Activated effector memory CD4-positive, alpha-beta T cell treated with anti-CD3 and anti-CD28 coated beads, Interleukin-2, amount 50 U/mL, for 16 hours (primary cell): ENCODE measurements at places on chromosomes 3 and 15.

GRCh38 chr3:61715886-61716527, 154.6 kb downstream of the PTPRG start:
- no peak for DNase-seq

GRCh38 chr3:17724122-17724521, 18.3 kb downstream of the TBC1D5 start:
- DNase-seq = no peak

DNA sequence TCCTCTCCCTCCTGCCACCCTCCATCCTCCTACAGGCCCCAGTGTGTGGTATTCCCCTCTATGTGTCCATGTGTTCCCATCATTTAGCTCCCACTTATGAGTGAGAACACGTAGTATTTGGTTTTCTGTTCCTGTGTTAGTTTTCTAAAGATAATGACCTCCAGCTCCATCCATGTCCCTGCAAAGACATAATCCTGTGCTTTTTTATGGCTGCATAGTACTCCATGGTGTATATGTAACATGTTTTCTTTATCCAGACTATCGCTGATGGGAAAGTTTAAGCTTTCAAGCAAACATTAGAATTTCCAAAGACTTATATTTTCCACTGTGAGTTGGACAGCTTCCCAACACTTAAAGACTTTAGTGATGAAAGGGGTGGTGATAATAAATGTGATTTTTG, 105.9 kb upstream of the PIAS1 start:
- DNase-seq = no peak

DNA sequence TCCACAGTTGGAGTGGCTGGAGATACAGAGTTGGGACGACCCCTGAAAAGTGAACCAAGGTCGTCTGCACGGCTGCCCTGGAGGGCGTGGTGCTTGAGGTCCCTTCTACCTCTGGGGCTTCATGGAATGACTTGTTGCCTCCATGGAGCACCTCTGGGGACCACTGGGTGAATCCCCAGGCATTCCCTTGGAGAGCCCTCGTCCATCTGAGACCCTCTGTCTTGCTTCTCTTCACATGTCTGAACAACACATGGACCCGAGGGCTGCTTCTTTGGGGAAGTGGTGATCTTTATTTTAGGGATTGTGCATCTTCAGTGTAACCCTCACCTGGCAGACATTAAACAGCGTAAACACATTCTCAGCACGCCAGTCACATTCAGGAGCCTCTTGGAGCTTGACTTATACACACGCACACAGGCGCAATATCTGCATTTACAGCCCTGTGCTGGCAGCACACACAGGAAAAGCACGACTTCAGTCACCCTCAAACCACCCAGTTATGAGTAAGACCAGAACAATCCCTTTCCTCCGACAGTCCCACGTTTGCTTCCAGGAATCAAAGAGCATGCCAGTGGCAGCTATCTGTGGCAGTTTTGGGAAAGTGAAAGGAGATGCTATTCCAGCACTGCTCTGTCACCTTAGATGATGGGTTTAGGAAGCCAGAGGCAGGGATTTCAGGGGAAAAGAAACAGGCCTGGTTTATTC, 12.6 kb downstream of the FAM107A start:
- peak; percentile 25 for DNase-seq

DNA sequence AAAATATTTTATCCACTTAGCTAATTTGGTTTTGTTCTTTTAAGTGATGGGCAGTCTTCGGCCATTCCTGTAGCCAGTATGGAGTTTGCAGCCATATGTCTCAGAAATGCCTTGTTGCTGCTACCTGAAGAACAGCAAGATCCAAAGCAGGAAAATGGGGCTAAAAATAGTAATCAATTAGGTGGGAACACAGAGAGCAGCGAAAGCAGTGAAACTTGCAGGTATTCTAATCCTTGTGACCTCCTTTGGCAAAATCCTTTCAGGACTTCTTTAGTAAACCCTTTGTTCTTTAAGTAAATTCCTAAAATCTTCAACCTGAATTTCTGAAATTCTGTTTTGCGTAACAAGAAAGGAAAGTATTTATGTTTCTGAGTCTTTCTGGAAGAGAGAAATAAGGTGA, 49.8 kb downstream of the CNOT10 start:
- DNase-seq = no peak

GRCh38 chr3:113721636-113722035, 24.4 kb downstream of the NAA50 start:
- DNase-seq = no peak

GRCh38 chr15:60115579-60116380, 111.7 kb downstream of the FOXB1 start:
- DNase-seq = no peak

GRCh38 chr15:71329041-71329440, 213.8 kb downstream of the THSD4 start:
- DNase-seq = no peak

DNA sequence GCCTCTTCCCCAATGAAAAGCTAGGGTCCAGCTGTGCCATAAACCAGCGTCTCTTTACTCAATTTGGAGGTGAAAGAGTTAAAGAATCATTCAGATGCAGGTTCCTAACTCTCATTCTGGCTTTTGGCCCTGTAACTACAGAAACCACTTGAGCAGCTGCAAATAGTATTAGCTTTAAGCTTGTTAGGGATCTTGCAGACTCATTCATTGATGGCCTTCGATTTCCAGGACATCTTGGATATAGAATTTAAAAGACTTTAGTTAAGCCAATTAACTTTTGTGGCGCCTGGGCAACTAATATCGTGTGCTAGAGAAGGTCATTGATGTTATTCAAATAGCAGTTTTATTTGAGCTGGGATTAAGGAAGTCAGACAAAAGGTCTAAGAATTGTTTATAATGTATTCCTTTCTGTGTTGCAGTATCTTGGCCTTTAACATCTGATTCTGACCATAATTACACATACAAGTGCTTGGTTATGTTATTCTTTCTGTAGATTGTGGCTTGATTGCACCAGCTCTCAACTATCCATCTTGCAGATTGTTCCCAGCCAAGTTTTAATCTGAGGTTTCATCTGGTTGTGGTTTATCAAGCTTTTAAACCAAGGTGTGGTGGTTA, 185.3 kb downstream of the CACNA2D3 start:
- DNase-seq = no peak

DNA sequence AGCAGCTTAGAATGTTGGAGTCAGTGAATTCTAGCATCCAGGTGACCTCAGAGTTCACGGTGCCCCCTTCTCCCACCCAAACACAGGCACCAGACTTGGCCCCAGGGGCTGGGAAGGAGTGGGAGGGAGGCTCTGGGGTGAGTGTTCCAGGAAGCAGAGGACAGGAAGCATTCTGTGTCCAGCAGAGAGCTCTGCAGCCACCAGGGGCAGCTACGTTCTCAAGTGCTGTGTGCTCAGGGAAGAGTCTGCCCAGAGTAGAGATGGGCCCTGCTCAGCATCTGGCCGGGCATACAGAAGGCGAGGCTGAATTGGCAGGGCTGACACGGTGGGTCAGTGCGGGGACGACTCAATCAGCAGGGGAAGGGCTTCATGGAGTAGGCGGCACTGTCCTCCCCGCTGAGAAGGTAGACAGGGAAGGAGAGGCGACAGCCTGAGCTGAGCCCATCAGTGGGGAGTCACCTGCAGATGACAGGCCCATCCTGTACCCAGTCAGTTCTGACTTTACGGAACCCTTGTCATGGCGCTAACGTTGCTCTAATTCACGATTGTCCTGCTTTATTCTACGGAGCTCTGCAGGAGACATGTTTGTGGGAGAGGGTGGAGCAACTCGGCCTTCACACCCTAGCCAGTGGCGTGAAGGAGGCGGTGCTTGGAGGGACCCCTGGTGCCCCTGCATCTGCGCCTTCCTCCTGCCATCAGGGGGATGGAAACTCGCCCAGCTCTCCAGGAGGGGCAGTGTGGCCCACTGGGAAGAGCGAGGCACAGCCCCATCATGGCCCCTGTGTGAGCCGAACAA, 82.2 kb downstream of the C3orf70 start:
- no peak for DNase-seq

GRCh38 chr3:175726228-175726627, 867.1 kb downstream of the NAALADL2 start:
- DNase-seq = no peak

DNA sequence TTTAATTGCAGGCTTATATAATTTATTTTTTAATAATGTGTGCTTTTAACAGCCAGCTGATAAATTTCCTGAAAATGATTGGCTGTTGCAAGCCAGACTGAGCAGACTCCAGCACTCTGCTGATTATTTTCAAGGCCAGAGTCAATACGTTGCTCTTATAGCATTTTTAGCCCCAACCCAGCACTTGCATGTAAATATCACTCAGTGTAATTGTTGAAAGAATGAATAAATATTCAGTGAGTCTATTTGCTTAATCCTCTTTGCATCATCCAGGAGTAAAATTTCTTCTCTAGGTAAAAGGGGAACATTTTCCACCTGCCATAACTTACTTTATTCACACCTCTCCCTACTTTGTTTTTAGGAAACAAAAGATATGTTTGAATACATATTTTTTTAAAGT, 2.9 kb downstream of the GABRR3 start:
- no peak for DNase-seq

DNA sequence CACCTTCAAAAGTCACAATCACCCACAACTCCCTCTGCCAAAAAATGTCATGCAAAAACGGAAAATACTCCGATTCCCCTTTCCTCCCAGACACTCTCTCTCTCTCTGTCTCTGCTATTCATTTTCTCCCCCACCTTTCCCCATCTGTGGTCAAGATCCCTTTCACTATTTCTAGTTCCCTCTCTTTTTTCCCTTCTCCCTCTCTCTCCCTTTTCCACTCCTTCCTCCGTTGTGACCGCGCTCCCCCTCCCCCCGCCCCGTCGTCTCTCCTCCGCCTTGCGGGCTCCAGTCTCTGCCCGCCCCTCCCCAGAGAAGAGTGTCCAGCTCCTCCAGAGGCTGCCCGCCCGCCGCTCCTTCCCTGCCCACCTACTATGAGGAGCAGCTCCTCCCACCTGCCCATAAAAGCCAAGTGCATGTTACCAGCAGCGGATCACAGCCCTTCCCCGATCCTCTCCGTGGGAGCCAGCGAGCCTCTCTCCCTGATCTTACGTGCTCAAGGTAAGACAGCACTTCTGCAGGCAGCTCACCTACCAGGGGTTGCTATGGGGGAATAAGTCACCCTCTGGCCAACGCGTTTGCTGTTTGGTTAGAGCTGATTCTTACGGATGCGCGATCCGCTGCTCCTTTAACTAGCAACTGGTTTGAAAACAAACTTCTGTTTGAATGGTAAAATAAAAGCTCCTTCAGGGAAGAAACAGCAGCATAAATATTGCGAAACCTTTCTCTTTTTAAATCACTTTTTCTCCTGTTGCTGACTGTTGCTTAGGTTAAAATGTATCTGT, at the start of gene COL8A1:
TSS of gene COL8A1 (plus strand) at position 428 of the 782 bp plus-strand sequence. CDS start 152,089 bp downstream, outside the sequence.
- no peak for DNase-seq

- DNase-seq = no peak
Observed at GRCh38 chr15:64902863-64903262, 8.8 kb upstream of the ANKDD1A start.

DNA sequence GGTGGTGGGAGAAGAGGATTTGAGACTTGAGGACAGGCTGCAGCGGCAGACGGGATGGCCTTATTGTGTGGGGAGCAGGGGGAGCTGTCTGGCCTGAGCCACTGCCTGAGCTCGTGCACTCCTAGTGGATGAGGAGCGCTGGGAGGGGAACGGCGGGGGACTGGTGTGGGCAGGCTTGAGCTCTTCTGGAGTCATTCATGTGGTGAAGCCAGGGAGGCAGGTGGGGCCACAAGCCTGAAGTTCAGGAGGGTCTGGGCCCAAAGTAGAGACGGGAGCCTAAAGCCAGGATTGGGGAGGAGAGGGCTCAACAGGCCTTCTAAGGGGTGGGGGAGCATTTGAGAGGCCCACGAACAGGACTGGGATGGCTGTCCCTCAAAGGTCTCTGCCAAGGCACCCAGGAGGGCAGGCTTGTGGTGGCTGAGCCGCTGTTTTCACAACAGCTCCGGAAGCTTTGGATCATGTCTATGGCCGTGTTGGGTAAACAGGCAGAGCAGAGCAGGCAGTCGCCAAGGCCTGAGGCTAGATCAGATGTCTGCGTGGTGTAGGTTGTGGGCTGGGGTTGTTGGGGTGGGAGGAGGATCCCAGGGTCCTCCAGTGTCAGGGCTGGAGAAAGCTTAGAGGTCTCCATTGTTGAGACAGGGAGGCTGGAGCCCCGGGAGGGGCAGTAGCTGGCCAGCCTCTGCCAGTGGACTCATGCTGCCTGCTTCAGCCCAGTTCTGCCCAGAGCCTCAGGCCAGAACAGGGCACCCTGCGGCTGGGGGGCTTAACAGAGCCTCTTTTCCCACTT, 8.2 kb downstream of the PRKCD start:
- DNase-seq = no peak

GRCh38 chr3:32553459-32553858, 17.2 kb downstream of the DYNC1LI1 start:
- DNase-seq = no peak

- DNase-seq = peak; percentile 66
Observed at GRCh38 chr15:76342382-76343201, 6.0 kb downstream of the ISL2 start.

DNA sequence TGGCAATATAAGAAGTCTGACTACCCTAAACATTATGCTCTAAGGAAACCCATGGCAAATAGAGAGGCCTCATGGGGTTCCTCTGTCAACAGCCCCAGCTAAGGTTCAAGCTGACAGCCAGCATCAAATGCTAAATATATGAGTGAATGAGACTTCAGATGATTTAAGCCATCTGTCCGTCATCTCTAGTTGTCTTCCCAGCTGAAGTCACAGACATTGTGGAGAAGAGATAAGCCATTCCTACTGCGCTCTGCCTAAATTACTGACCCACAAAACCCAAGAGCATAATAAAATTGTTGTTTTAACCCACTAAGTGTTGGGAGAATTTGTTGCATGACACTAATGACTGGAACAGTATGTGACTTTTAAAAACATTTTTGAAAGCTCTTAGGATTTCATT, 87.3 kb upstream of the IGSF10 start:
- DNase-seq = no peak

DNA sequence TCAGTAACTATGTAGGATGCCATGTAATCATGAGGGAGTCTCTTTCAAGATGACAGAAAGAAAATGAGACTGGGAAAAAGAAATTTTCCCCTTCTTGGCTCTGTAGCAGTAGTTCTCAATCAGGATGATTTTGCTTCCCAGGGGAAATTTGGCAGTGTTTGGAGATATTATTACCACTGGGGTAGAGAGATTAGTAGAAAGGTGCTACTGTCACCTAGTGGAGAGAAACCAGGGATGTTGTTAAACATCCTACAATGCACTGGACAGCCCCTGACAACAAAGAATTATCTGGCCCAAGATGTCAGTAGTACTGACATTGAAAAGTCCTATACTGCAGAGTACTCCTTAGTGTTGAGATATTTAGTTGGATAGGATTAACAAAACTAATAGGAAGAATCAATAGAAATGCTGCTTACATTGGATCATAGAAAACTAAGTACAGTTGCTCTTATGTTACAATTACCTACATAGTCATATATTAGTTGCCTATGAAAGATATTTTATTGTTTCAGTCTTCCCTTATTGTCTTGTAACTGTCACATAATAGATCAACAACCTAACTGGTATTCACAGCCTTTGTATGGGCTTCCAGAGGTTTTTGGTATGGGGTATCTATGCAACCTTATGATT, 433.3 kb downstream of the RAP2B start:
- DNase-seq = no peak

DNA sequence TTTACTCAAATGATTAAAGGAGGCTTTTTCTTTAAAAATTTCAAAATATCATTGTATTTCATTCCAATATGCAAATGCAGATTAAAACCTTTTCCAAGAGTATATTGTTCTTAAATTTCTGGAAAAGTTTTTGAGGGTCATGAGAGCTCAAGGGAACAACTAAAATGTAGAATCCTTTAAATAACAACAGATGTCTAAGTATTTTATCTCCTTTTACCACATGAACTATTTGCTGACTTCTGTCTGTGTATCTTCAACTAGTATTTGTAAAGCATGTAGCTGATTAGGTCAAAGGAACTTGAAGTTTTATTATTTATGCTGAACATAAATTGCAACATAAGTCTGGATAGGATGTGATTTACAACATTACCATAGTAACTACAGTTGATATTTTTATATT, 402.6 kb downstream of the CNTN6 start:
- DNase-seq = no peak
